ENCODE measurements at places on chromosomes 7 and 10.

DNA sequence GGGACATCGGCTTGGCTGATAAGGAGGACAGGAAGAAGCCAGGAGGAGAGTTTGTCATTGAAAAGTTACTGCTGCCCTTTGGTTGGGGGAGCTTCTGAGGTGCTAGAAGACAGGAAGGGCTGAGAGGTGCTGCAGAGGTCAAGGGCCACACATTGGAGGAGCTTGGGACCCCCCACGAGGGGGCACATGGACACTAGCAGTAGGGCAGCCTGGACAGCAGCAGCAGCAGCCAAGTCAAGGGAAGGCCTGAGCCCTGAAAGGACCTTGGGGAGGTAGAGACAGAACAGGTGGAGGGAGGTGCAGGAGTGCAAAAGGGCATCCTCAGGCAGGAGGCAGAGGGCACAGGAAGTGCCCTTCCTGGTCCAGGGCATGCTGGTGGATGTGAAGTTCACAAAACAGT is 439.7 kb upstream of the IGFBP3 start:
- no peak for DNase-seq

DNA sequence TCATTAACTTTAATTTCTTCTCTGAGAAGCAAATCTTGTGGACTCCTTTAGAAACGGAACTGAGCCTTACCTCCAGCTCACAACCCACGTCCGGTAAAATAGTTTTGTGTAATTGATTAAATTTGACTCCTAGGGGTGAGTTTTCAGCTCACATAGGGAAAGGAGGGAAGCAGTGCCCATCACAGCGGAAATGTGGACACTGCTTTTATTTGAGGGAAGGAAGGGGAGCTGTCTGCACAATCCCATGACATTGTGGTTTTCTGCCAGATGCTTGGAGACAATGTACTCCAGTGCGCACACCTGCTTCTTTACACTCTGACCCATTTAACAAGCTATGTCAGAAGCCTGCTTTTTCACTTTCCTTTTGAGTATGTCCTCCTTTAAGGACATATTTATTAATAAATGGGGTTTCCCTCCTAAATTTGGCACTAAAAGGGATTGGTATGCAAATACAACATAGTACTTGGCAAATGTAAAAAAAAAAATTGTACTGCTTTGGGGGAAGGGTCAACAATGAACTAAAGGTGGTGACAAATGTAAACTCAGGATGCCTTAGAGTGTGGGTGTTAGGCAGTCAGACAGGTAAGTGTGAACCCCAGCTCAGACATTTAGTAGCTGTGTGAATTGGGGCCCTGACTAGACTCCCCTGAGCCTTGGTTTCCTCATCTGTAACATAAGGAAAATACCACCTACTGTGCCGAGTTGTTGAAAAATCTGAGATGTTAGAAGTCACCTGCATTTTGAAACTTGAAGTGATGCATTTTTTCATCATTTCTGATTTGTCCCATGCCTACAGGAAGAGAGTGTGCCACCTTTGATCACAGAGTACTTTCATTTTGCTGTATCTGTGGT is 90.2 kb upstream of the KLF6 start:
- no peak for DNase-seq

GRCh38 chr7:973312-973711 is 2.0 kb downstream of the COX19 start:
- no peak for DNase-seq

- DNase-seq: no peak
Measured at GRCh38 chr7:36810032-36810431, 85.7 kb upstream of the AOAH start.

DNA sequence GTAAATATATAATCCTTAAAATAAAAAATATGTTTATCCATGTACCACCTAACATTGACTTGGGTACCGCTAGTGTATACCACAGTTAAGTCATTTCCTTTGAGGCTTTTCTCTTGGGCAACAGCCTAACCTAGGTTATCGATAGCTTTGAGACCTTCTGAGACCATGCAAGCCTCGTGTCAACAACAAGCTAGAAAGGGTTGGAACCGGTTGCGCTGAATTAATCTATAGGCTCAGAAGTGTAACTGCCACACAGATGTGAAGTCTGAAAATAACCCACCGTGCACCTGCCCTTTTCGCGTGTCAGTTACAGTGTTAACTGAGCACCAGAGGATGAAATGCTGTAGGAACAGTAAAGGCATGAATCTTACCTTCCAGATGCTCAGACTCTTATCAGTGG is 59.8 kb downstream of the ARID5B start:
- DNase-seq: no peak

- DNase-seq: peak; percentile 42
Measured at GRCh38 chr10:53314876-53315275, 542.3 kb upstream of the MBL2 start.

GRCh38 chr7:137354396-137354795 is 10.9 kb upstream of the PTN start:
- peak; percentile 94 for DNase-seq

GRCh38 chr10:71233482-71233892 is 21.1 kb downstream of the UNC5B start:
- DNase-seq: peak; percentile 22

DNA sequence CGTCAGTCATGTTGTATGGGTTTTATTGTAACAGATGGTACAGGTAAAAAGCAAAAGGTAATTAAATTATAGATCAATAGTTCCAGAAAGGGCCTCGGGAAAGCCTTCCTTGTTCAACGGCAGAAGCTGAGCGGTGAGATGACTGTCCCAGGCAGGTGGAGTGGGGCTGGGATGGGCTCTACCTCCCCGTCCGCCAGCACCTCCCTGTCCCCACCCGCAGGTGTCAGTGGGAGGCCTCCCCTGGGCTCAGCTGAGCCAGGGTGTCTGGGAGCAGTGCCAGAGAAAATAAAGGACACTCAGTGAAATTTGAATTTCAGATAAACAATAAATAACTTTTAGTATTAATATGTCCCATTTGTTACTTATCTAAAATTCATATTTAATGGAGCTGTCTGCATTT is 58.9 kb downstream of the CLRN3 start:
- DNase-seq: no peak

- DNase-seq: no peak
Measured at GRCh38 chr10:103651783-103652476, 158.4 kb downstream of the NEURL1 start.

- DNase-seq: no peak
Measured at GRCh38 chr10:4151466-4151865, 366.5 kb upstream of the KLF6 start.

DNA sequence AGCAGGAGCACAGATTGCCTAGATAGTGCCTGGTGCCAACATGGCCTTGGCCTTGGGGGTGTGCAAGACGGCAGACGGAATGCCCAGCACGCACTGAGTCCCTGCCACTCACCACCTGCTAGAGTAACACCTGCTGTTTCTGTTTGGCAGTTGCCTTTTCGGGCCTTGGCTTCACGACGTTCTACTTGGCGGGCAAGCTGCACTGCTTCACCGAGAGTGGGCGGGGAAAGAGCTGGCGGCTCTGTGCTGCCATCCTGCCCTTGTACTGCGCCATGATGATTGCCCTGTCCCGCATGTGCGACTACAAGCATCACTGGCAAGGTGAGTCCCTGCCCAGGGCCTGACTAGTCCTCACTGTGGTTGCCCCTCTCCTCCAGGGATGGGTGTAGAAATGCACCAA is 118.0 kb downstream of the PLPP4 start:
- no peak for DNase-seq

GRCh38 chr10:114396464-114396863 is 7.8 kb downstream of the AFAP1L2 start:
- no peak for DNase-seq

GRCh38 chr7:99762680-99763327 is 21.2 kb downstream of the CYP3A4 start:
- DNase-seq: peak; percentile 93

- DNase-seq: peak; percentile 13
Measured at GRCh38 chr7:45514944-45515343, 59.2 kb upstream of the ADCY1 start.

DNA sequence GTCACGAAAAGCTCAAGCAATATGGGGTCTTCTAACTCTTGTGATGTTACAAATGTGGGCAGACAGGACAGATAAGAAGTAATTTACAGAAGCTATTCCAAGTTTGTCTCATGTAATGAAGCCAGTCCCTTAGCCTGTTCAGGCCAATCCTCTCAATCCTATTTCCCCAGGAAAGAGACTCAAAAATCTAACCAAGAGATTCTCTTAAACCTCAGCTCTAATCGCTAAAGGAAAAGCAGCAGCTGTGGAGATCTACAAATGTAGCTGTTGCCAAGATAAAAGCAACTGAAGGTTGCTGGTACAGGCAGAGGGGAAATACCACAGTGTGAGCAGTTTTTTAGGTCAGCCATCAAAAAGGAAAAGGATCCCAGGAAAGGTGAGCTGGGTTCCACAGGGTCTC is 39.3 kb downstream of the ANK3 start:
- DNase-seq: no peak

DNA sequence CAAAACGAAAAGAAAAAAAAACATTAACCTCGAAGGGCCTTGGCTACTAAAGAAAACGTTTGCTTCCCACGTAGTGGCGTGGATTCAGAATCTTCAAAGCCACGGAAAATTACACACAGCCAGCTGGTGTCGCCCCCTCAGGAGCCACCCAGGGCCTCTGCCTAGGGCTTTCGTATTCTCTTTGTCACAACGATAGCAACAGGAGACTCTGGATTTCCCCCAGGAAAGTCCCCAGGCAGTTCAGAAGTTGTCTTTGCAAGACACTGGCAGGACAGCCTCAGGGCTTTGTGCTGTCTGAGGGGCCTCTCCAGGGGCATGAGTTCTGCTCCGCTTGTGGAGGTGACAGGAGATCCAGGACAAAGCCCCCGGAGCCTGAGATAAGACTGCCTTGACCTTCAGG is 150.2 kb upstream of the INSYN2A start:
- DNase-seq: no peak

- DNase-seq: no peak
Measured at GRCh38 chr7:122893486-122893885, 7.2 kb upstream of the CADPS2 start.

DNA sequence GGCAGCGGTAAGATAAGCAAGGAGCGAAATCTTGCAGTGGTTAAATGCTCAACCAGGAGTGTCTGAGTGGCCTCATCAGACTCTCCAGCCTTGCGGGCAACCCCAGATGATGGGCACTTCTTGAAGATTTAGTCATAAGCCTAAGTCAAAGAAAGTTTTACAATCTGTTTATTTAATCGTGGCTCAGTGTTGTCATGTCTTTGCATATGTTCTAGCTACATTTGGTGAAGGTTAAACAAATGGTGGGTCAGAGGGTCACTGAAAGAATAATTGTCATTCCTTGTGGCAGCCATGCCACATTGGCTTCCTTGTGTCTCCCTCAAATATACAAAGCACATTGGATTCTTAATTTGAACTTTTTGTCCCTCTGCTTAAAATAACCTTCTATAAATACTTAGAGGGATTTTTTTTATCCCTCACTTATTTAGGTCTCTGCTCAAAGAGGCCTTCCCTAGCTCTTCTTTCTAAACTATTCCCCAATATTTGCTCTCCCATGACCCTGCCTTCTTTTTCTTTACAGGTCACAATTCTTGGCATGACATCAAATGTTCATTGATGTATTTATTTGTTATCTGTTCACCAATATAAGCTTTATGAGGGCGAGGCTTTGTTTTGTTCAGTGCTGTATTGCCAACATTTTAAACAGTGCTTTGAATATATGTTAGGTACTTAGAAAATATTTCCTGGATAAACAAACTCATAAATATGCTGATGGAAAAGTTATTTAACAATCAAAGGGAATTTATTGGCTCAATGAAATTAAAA is 68.7 kb downstream of the NEUROD6 start:
- peak; percentile 11 for DNase-seq

DNA sequence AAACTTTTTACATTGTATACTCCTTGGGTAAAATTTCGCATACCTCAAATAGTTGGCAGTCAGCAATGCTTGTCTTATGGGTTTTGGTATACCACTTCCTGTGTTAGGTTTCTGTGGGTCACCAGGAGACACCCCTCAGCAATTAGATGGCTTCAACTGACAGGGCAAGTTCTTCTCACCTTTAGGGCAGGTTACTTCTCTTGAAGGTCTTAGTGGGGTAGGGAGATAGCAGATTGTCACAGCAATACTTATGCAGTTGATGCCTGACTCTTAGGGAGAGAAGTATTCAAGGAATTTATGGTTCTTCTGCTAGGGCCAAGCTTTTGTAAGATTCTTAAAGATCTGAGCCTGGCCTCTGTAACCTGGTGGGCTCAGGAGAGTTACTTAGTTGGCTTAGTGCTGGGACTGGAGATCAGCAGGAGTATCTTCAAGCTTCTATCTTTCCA is 42.9 kb downstream of the MKLN1 start:
- no peak for DNase-seq

GRCh38 chr10:121155742-121156474 is 304.7 kb downstream of the WDR11 start:
- DNase-seq: peak; percentile 51

- peak; percentile 58 for DNase-seq
Measured at GRCh38 chr7:2645274-2645868, 13.6 kb downstream of the TTYH3 start.

GRCh38 chr7:116180302-116180701 is 30.0 kb upstream of the TES start:
- no peak for DNase-seq

- DNase-seq: no peak
Measured at GRCh38 chr7:84336303-84336702, 141.7 kb upstream of the SEMA3A start.

DNA sequence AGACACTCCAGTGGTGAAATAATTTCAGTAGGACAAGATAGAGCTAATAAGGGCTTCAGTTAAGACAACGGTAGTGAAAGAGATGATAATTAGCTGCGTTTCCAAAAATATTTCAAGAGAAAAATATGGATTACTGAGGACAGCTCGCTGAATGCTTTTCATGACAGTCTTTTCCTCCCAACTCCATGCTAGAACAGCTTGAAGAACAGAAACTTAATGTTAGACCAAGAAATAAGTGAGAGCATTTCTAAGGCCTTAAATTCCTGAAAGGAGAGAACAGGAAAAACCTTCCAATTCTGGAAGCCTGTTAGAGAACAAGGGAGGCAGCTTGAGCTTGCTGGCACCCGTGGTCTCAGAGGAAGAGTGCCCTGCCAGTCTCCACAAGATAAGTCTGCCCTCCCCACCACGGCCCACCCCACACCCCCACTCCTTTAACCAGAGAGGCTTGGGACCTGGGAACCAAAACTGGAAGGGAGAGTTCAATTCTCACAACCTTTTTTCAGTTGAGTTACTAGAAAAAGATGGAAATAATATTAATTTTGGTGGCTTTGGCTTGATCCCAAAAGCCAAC is 1148.0 kb upstream of the CELF2 start:
- peak; percentile 31 for DNase-seq

GRCh38 chr10:59383436-59383835 is 21.1 kb upstream of the FAM13C start:
- no peak for DNase-seq

GRCh38 chr10:91779011-91779605 is 19.1 kb upstream of the TNKS2 start:
- no peak for DNase-seq

GRCh38 chr7:155813546-155814315 is 1.5 kb upstream of the SHH start:
- no peak for DNase-seq

DNA sequence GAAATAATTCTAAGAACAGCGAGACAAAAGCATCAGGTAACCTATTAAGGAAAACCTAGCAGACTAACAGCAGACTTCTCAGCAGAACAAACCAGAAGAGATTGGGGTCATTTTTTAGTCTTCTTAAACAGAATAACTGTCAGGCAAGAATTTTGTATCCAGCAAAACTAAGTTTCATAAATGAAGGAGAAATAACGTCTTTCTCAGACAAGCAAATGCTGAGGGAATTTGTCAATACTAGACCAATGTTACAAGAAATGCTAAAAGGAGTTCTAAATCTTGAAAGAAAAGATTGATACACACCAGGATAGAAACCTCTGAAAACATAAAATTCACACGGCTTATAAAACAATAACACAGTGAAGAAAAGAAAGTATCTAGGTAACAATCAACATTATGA is 22.6 kb downstream of the BICC1 start:
- DNase-seq: no peak

- no peak for DNase-seq
Measured at GRCh38 chr10:67818323-67818722, 19.7 kb downstream of the DNAJC12 start.
